ENCODE measurements at places on chromosomes 3 and 15. TPM values are rescaled to one million over a fixed set of nuclear protein-coding genes. Genes with fewer than 3 reads are reported as not detected.

The C3orf85 gene
- not detected for total RNA-seq

The CXCR6 gene
- not detected for total RNA-seq

The TMF1 gene
- 15.3 TPM for total RNA-seq

The LSAMP gene
- total RNA-seq: not detected

The ARNT2 gene
- 0.11 TPM for total RNA-seq

The TRIM42 gene
- total RNA-seq: not detected

The SEMA7A gene
- 7.6 TPM for total RNA-seq
